Stimulated activated CD4-positive, alpha-beta T cell treated with anti-CD3 and anti-CD28 coated beads, Interleukin-1b, Interleukin-23, amount 100 ng/mL, for 1 hour (primary cell): ENCODE measurements at places on chromosomes 2 and 18.

- DNase-seq = no peak
Observed at GRCh38 chr18:74623047-74623816, 25.6 kb downstream of the ZNF407 start.

DNA sequence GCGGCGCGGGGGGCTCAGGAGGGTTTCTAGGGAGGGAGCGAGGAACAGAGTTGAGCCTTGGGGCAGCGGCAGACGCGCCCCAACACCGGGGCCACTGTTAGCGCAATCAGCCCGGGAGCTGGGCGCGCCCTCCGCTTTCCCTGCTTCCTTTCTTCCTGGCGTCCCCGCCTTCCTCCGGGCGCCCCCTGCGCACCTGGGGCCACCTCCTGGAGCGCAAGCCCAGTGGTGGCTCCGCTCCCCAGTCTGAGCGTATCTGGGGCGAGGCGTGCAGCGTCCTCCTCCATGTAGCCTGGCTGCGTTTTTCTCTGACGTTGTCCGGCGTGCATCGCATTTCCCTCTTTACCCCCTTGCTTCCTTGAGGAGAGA is 5.2 kb downstream of the PROC start:
- DNase-seq = no peak

GRCh38 chr2:211812587-211812986 is 726.0 kb downstream of the ERBB4 start:
- DNase-seq = no peak

DNA sequence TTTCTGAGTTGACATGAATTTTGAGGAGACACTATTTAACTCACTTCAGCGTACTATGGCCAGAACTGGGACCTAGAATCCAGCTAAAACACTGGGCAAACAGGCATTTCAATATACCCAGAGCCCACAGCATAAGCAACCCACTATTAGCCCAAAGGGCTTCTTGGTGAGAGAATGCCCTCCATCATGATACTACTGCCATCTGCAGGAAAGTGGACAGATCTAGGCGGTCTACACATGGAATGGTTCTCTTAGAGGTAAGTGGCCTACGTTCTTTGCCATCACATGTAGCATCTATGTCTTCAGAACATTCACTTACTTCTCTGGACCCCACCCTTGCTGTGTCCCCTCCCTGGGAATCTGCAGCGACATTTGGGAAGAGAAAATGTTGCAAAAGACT is 181.3 kb upstream of the LINC00305 start:
- DNase-seq = no peak

GRCh38 chr2:47025969-47026610 is 110.5 kb upstream of the MCFD2 start:
- DNase-seq = no peak

DNA sequence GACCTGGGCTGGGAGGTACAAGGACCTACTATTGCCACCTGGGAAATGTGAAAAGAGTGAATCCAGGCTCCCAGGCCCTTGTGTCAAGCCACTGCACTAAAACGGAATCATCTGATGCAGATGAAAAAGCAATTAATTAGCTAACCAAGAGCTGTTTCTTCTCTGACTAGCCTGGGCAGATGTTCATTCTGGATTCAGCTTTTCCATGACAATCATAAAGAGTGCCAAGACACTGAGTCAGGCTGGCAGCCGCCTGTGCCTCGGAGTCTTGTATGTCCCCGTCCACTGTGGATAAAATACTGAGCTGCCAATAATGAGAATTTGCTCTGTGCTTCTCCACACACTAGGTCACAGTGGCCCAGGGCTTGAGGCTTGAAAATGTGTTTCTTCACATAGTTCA is 21.7 kb upstream of the LCLAT1 start:
- DNase-seq = no peak

GRCh38 chr2:217820091-217820819 is 182.5 kb downstream of the TNS1 start:
- DNase-seq = no peak

DNA sequence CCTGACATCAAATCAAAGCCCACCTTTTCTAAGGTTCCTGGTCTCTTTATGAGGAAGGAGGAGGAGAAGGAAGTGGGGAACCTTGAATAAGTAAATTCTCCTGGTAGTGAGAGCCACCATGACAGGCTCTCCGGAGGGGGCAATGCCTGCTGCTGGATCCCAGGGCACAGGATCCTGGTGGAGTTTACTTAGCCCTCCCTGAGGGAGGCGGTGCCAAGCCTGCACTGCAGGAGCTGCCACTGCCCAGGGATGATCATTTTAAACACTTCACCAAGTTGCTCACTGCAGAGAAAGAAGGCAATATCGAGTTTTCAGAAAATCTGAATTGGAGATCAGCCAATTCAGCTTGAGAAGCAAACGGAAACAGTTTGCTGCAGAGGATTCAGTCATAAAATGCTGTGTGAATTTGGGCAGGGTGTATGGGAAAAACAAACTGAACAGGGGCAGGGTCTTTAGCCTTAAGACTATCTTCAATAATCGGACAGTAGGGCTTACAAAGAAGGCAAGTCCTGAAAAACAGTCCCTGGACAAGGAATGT is 200.7 kb downstream of the RAD51AP2 start:
- DNase-seq = no peak

DNA sequence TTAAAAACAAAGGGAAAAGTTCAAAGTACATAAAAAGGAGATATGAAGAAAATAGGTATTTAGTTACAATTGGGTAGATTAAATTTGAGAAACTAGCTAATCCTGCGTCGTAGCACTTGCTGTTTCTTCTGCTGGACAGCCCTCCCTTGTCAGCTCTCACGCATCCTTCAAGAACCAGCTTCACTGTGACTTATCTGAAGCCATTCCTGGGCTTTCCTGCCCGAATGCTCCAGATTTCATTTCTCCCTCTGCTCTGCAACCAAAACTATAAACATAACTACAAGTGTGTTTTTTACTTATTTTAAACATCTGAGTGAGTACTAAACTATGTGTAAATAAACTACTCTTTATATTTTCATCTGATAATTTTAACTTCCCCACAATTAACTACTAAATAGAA is 149.2 kb downstream of the MTCL1 start:
- DNase-seq = no peak

GRCh38 chr2:239535413-239536144 is 134.8 kb upstream of the HDAC4 start:
- DNase-seq = no peak
